Astrocyte of the cerebellum (primary cell): ENCODE measurements at places on chromosomes 2 and 18.
A peak's percentile ranks its signal among the peaks of the same experiment; 100 is the strongest.

GRCh38 chr18:12463191-12463590, 55.5 kb downstream of the PRELID3A start:
- DNase-seq: no peak

DNA sequence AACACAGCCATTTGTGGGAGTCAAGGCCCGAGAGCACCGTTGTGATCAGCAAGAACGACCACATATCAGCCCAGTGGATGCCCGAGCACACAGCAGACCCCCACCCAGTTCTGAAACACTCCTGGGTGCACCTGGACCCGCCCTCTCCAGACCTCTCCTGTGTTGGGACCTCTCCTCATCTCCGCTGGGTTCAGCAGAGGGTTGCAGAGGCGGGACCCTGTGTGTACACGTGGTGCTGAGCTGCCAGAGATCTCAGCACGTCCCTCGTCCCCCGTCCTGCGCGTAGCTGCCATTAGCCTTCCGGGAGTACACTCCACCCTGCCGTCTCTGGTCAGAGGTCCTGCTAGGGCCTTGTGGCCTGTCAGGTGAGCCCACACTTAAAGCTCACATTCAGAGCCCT, 51.7 kb downstream of the ADI1 start:
- no peak for DNase-seq

GRCh38 chr2:88857951-88858411, 166.5 kb downstream of the RPIA start:
- DNase-seq: peak; percentile 13

- DNase-seq: peak; percentile 69
Measured at GRCh38 chr2:101516823-101517690, 42.1 kb upstream of the RFX8 start.

DNA sequence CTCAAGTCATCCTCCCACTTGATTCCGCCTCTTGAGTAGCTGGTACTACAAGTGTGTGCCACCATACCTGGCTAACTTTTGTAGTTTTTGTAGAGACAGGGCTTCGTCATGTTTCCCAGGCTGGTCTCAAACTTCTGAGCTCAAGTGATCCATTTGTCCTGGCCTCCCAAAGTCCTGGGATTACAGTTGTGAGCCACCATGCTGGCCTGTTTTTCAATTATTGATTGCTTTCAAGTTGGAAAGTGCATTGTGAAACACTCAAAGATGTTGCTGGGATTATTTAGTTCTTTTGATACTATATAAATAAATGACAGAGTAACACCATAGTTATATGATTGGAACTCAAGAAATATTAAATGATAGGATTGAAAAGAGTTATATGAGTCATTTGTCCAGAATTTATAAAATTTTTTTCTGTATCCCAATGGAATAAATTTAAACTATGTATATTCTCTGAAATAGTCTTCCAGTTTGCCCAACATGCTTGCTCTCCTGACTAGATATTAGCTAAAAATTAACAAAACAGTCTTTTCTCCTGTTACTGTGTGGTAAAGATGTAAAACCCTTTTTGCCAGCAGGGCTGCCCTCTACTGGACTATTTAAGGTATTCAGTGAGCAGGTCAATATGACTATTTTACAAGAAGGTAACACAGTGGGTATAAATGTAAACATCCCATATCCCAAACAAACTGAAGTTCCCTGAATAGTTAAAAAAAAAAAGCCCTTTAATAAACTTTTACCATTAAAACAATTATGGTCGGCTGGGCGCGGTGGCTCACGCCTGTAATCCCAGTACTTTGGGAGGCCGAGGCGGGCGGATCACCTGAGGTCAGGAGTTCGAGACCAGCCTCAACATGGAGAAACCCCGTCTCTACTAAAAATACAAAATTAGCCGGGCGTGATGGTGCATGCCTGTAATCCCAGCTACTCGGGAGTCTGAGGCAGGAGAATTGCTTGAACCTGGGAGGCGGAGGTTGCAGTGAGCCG, 42.7 kb downstream of the ACSL3 start:
- no peak for DNase-seq

DNA sequence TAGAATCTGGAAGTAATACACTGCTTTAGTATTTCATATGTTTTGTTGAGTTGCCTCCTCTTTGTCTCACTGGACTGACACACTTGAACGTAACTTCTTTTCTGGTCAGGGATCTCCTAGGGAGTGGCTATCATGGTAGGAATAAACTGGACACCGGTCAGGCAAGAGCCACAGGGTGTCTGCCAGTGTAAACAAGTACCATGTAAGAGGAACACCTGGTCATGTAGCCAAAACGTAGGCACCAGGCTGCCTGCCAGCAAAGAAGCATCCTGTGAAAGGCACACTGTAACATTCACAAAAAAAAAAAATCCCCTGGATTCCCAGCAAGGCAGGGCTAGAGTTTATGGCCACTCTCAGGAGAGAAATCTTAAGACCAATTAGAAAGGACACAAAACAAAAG, 372.8 kb upstream of the RND3 start:
- DNase-seq: no peak

- DNase-seq: no peak
Measured at GRCh38 chr18:50602466-50602865, 42.6 kb downstream of the MAPK4 start.

GRCh38 chr2:20224164-20224715, 690 bp downstream of the SDC1 start:
- DNase-seq: no peak

- DNase-seq: no peak
Measured at GRCh38 chr2:193885419-193885818, 1690.7 kb upstream of the TMEFF2 start.

GRCh38 chr2:217660423-217660822, 342.4 kb downstream of the TNS1 start:
- DNase-seq: no peak

DNA sequence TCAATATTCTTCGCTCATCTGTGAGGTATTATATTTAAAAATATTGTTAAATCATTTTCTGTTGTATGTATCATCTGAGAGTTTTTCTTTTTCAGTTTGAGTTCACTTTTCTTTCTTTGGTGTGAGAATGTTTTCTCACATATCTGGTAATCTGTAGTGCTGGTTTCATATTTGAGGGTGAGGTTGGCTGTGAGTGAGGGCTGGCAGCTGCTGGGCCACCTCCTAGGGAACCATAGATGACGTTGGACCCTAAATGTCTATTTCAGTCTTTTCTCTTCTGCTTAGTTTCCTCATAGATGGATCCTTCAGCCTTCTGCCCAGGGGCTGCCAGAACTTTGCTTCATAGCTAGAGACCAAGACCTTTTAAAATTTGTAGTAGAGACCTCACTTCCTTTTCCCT, 33.5 kb downstream of the MGAT5 start:
- no peak for DNase-seq

GRCh38 chr18:51253476-51253875, 56.0 kb upstream of the MEX3C start:
- no peak for DNase-seq

- no peak for DNase-seq
Measured at GRCh38 chr2:144682248-144682647, 162.3 kb upstream of the ZEB2 start.

DNA sequence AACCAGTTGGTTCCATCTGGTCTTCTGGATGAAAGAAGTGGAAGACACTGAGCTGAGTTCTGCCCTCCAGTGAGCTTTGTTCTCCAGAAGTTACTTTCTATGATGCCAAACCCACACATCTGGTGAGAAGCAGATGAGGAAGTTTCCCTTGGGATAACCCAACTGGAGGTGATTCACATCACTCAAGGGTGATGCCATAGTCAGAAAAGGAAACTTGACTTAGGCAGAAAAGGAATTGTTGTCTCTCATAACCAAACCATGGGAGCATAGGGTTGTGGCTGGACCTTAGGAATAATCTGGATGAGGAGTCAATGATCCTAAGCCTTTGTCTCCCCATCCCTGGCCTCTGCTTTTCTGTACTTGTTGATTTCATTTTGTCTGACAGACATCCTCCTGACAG, 43.7 kb downstream of the CDC42EP3 start:
- DNase-seq: no peak

DNA sequence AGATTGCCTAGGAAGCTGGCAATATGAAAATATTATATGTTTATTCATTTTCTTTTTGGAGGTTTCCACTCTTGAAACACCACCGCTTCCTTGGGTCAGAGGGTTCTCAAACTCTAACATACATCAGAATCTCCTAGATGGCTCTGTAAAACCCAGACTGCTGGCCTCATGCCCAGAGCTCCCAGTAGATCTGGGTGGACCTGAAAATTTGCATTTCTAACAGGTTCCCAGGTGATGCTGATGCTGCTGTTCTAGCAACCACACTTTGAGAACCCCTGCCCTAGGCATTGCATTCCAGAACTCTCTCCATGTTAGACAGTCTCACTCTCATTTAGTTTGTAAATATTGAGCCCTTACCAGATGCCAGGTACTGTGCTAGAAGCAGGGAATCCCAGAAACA, 139.4 kb downstream of the FAM210A start:
- DNase-seq: no peak

DNA sequence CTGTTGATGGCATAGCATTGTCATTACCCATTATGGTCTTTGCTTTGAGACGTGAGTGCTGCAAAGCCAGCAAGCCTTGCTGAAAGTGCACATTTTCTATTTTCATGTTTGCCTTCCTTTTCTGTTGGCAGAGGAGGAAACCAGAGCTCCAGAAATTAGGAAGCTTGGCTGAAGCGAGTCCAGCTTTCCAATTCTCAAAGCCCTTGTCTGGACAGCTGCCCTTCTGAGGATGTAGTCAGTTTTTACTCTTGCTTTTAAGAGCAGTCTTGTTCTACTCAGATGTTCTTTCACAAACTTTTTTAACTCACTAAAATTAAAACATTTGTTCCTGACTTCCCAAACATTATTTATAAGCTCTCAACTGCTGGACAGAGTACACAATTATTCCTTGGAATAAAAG, 93.8 kb downstream of the ICOS start:
- no peak for DNase-seq

DNA sequence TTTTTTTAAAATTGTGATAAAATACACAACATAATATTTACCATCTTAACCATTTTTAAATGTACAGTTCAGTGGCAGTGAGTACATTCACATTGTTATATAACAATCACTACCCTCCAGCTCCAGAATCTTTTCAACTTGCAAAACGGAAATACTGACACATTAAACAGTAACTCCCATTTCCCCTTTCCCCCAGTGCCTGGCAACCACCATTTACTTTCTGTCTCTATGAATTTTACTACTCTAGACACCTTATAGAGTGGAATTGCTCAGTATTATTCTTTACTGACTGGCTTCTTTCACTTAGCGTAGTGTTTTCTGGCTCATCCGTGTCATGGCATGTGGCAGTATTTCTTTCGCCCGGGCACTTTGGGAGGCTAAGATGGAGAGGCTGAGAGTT, 32.6 kb downstream of the FASTKD2 start:
- no peak for DNase-seq

GRCh38 chr18:36464126-36464651, 166.7 kb downstream of the FHOD3 start:
- no peak for DNase-seq

DNA sequence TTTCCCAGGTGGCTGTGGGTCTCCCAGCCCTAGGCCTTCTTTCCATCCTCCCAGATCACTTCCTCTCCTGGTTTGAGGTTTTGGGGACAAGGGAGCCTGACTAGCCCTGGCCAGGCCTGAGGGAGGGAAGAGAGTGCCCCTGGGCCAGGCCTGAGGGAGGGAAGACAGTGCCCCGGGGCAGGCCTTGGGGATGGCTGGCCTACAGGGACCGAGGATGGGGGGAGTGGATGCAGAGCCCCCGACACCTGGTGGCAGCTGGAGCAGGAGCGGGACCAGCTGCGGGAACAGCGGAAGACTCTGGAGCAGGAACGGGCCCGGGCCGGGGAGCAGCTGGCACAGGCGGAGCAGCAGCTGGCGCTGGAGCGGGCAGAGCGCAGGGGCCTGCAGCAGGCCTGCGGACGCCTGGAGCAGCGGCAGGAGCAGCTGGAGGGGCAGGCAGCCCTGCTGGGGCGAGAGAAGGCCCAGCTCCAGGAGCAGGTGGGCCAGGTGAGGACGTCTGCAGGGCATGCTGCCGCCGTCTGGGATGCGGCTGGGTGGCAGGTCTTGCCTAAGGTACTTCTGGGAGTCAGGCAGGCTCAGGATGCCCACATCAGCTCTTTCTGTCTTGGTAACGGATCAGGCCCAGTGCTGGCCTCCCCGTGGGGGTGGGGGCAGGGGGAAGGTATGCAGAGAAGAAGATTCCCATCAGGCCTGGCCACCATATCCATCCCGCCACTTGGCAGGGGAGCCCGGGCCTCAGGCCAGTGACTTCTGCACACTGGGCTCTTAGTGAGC, 29.2 kb downstream of the CROCC2 start:
- no peak for DNase-seq

GRCh38 chr2:236113425-236113824, 54.8 kb downstream of the GBX2 start:
- DNase-seq: no peak

- no peak for DNase-seq
Measured at GRCh38 chr2:173401716-173402326, 47.1 kb downstream of the CDCA7 start.

DNA sequence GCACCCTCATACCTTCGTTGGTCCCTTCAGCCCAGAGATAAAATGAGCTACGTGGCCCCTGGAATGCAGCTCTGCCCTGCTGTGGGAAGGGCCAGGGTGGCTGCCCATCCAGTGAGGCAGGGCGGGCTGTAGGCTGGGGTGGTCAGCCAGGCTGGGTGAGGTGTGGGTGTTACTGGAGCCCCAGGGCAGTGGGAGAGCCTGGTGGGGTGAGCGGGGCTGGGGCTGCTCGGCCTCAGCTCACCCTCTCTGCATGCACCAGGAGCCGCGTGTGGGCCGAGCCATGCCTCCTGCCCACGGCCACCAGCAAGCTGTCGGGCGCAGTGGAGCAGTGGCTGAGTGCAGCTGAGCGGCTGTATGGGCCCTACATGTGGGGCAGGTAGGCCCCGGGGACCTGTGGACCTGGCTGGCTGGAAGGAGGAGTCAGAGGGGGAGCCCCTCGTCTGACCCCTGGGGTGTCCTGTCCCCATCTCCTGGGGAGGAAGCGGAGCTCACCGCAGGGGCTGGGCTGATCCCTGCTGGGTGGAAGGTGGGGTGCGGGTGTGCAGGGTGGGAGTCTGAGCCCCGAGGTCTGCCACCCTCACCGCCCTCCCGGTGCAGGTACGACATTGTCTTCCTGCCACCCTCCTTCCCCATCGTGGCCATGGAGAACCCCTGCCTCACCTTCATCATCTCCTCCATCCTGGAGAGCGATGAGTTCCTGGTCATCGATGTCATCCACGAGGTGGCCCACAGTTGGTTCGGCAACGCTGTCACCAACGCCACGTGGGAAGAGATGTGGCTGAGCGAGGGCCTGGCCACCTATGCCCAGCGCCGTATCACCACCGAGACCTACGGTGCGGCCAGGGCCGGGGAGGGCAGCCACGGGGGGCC, 5.5 kb downstream of the RNPEPL1 start:
- no peak for DNase-seq

DNA sequence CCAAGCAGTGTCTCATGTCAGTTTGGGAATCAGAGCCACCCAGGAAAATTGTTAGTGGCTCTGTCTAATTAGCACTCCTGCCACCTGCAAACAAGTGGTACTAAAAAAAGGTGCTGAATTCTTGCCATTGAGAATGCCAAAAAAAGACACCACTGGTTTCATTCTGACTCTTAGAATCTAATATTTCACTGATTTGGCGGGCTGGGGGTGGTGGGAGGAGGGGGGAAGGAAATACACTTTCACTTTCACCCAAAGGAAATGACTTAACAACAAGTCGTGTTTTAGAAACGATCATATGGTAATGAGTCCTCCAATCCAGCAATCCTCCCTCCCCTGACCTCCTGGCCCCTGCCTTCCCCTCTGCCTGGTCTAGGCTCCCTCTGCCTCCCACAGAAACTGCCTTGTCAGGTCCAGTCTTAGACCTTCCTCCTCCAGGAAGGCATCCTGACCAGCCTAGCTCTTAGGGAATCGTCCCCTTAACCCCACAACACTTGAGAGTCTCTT, 4.4 kb upstream of the KLHL29 start:
- DNase-seq: no peak

- DNase-seq: peak; percentile 42
Measured at GRCh38 chr2:39435741-39436591, 1.1 kb downstream of the MAP4K3 start.
